Cardiac fibroblast (primary cell): ENCODE measurements at places on chromosomes 11 and 22.

GRCh38 chr11:68066742-68067141 lies 27.9 kb downstream of the TCIRG1 start:
- no peak for DNase-seq

GRCh38 chr22:50304528-50305392 lies 2.7 kb downstream of the PLXNB2 start:
- peak; percentile 48 for DNase-seq

DNA sequence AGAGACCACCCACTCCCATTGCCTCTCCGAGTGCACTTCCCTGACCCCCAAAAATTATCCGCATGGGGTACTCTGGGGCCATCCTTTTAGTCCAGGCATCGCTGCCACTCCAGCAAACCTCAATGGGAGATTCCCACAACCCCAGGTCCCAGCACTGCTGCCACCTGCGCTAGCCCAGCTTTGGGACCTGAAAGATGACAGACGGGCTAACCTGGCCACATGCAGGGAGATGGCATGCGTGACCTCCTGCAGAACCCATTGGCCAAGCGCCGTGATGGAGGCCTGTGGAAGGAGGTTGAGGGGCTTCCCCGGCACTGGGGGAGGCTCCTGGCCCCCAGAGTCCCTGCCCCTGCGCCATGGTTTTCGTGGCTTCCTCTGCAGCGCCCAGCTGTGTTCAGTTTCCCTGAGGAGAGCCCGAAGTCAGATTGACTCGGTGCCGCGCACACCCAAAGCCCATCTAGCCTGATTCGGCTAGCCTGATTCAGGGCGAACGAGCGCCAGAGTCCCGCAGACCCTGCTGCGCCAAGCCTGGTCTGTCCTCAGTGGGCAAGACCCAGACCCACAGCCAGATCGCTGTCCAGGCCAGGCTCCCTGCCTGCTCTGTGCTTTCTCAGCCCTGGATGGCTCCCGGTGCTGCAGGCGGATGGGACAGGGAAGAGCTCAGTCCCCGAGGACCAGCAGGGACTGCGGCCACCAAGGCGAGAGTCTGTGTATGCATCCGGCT lies 751 bp upstream of the WNT7B start:
- peak; percentile 20 for DNase-seq

GRCh38 chr11:74566146-74566960 lies 26.0 kb upstream of the POLD3 start:
- DNase-seq: no peak

DNA sequence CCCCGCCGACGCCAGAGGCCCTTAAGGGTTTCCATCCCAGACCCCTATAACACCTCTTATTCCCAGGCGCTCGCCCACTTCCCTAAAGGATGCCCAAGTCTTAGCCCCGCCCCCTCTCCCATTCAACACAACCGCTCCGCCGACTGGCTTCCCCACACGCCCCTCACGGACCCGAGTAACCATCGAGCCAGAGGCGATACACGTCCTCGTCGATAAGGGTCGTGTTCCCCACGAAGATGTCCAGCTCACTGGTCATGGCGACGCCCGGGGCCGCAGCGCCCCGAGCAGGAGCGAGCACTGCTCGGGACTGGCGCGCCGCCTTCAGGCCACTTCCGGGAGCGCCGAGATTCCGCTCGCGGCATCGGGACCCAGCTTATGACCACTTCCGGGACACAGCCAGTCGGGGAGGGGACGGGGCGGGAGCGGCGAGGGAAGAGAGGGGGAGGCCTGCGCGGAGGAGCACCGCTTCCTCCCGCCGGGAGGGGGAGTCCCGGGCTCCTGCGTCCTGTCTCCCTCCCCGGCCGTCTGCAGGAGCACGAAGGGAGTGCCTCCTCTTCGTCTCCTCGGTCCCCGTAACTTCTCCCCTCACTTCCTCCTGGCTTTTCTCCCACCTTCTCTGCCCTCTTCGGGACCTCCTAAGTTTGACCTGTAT lies at the start of gene FIBP:
Gene FIBP (minus strand): TSS at position 309 of the 652 bp plus-strand sequence. CDS start 53 bp downstream, at position 256.
- peak; percentile 99 for DNase-seq
